ENCODE measurements at places on chromosomes 1 and 21.
A peak's percentile ranks its signal among the peaks of the same experiment; 100 is the strongest.

- no peak for DNase-seq
Measured at GRCh38 chr1:24189528-24189927, 2.4 kb upstream of the IFNLR1 start.

GRCh38 chr1:24416666-24417391 is 1.2 kb downstream of the NIPAL3 start:
- no peak for DNase-seq

DNA sequence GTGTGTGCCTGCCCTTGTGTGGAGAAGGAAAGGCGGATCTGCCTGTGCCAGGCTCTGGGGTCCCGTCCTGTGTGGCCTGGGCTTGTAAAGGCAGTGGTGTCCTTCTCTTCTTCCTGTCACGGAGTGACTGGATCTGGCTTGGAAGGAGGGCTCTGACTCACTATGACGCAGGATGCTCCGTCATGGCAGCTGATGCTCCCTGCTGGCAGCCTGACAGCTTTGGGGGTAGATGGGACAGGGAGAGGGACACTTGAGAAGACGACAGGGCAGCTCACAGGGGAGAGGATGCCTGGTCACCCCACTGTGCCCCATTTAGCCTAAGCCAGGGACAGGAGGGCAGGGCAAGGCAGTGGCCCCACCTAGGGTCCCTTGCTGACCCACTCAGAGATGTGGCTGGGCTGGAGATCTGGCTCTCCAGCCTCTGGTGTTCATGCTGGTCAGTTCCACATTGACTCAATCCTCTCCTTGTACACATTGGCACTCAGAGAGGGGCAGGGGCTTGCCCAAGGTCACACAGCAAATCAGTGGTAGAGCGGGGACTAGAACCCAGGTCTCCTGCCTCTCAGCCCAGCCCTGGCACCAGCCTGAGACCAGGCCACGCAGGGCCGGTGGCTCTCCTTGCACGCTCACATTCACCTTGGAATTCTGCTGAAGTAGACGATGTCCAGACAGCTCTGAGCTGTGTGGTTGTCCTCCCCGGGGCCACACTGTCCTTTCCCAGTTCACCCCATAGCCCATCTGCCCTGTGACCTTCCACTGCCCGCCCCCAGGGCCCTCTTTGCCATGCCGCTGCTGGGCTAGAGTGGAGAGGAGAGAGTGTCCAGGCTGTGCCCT is 2.8 kb upstream of the FAM131C start:
- no peak for DNase-seq

GRCh38 chr1:246254854-246255253 is 252.2 kb downstream of the SMYD3 start:
- DNase-seq, result no peak

DNA sequence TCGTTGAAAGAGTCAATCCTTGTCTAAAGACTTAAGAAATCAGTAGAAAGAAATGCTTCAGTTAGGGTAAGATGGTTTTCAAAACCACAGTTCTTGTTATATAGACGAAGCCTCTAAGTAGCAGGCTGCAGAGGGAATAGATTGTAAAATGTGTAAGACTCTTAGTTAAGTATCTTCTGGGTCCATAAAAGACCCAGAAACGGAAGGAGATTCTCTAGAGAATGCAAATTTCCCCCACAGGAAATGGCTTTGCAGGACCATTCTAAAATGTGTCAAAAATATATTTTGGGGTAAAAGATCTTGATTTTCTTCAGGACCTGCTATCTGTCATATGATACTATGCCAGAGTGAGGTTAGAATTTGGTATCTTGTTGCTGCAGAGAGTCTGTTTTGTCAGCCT is 13.4 kb downstream of the OR2T1 start:
- DNase-seq, result no peak

- no peak for DNase-seq
Measured at GRCh38 chr1:239718997-239719628, 332.7 kb downstream of the CHRM3 start.

DNA sequence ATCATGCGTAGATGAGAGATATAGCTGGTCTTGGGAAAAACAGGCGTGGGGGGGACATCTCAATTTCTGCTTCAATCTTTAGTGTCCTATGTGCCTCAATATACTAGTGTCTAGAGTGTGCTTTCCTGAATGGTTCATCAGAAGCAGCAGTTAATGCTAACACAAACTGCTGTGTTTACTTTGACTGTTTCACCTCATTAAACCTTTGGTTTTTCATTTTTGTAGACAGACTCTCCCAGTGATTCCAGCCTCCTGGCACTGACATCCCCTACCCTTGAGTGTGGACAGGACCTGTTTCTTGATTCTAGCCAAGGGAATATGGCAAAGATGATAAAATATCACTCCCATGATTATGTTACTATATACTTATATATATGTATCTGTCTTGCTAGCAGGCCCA is 37.6 kb downstream of the ZYG11A start:
- DNase-seq, result no peak

DNA sequence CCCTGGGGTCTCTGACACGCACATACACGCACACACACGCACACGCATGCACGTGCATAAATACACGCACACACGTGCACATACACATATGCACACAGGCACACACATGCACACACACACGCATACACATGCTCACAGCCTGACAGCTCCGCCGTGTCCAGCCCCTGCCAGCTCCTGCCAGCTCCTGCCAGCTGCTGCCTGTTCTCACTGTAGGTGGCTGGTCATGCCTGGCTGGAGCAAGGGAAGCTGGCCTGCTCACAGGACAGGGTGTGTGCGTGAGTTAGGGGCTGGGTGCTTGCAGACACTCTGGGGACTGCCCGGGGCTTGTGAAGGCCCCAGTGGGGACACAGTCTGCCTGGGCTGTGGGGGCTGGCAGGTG is 4.9 kb downstream of the PLCH2 start:
- DNase-seq, result no peak

GRCh38 chr1:246801241-246802020 is 77.2 kb downstream of the SCCPDH start:
- DNase-seq, result no peak

DNA sequence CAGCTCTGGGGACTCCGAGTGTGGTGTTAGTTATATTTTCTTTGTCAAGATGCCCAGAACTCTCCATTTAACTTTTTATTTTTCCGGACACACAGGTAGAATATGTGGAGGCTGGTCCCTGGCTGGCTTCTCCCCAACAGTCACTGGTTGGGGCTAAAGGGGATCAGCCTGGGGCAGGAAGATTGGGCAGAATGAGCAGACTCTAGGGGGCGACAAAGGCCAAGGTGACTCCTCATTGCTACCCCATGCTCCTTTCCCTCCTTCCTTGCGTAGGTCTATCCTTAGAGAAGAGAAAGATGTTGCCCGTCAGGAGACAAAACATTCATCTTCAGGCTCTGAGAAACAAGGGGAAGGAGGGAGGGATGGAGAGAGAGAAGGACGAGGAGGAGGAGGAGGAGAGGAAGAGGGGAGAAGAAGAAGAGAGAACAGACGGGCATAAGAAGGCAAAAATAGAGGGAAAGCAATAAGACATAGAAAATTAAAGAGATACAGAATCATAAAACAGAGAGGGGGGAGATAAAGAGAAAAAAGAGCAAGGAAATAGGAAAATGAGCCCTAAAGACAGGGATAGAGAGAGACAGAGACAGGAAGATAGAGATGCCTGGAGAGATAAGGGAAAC is 89.9 kb downstream of the FOXD2 start:
- no peak for DNase-seq

- peak; percentile 5 for DNase-seq
Measured at GRCh38 chr1:40078512-40079333, 18.3 kb downstream of the PPT1 start.

DNA sequence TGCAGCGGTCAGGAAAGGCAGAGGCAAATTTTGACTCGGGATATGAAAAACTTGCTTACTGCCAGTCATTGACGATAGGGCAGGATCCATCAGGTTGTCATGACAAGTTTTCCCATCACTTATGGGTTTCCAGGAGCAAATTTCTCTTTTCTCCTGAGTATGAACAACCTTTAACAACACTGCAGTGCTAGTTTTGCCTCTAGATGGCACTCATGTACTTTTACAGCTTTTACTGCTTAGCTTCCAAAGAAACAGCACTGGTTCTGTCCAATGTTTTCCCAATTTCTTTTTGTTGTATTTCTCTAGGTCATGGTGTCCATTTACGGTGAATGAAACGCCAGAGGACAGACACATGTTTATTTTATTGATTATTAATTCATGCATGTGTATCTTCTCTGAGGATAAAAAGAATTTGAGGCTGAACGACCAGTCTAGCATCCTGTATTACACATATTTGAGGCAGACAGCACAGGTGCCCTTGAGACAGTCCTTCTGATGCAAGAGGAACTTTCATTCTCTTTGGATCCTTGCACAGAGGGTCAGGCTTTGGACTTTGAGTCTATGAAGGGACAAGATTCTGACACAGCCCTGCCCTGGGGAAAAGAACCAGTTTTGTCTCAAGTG is 112.3 kb upstream of the TRABD2B start:
- no peak for DNase-seq

- DNase-seq, result no peak
Measured at GRCh38 chr1:100277866-100278265, 11.8 kb downstream of the RTCA start.
